GOT3 (cell line): ENCODE measurements at places on chromosomes 13 and 19.

- no peak for DNase-seq
These were observed 7.6 kb upstream of the TSPAN16 start for GRCh38 chr19:11288349-11288748.

- DNase-seq = no peak
These were observed 810.4 kb upstream of the SLC10A2 start for GRCh38 chr13:103876571-103876970.

- DNase-seq = no peak
These were observed at the start of gene MRI1 for GRCh38 chr19:13764101-13764807. TSS of gene MRI1 (plus strand) at chr19:13764522. CDS start at chr19:13764589, 67 bp downstream.

DNA sequence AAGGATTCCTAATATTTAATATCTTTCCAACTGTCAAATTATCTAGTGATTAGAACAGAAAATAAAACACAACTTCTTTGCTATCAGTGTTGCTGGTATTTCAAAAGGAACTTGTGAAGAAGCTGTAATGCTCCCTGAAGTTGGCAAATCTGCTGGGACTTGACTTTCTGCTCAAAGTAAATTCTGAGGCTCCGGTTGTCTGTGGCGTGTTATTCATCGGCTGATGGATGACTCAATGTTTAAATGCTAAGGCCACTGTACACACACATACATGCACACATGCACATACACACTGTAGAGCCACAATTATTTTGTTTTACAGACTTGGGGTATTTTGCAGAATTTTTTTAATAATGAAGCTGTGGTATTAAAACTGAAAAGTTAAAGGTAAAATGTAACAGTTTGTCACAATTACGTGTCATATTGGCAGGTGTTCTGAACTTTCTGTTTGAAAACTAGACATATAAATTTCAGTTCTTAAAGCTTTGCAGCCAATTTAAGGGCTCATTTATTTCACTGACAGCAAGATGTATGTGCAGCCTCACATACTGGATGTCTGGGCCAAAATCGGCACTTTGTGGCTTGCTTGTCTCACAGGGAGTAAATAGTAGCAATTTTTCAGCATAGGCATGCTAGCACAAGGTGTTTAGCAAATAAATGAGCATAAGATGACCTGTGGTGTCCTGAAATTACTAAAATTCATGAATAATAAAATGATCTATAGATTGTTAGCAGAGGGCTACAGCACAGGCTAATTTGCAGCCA lies 1691.7 kb upstream of the PCDH20 start:
- no peak for DNase-seq

DNA sequence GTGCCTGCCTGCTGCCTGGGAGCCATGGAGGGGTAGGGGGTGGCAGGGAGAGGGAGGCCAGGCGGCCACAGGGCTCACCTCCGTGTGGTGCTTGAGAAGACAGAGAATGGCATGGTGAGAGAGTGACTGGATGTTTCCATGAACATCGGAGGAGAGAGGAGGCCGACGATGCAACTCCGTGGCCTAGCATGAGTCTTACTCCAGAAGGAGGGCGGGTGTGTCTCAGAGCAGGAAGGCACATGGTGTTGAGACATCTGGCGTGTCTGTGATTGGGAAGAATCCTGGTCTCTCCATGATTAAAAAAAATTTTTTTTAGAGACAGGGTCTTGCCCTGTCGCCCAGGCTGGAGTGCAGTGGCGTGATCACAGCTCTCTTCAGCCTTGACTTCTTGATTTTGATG lies 5.1 kb downstream of the IRGC start:
- peak; percentile 11 for DNase-seq

DNA sequence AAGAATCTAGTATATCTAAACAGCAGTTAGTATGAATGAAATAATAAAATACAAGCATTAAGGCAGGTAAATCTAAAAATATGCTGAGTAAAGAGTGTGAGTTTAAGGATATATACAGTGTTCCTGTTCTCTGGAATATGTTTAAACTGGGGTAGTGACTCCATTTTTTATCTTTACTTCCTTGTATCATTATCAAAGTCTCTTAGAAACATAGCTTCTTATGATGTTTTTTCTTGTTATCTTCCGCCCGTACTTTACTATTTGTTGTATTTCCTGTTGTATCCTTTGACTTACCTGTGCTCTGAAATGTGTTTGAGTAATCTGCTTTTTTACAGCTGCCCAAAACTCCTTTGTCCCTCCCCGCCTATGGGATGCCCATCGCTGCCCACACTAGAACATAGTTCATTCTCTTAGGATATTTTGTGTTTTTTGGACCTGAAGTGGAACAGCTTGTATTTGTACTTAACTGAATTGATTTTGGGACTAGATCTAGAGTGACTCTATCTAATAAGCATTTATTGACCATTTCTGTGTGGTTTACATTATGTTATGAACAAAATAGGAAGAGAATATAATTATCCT lies 80.8 kb downstream of the PDS5B start:
- DNase-seq = no peak

- no peak for DNase-seq
These were observed 20.5 kb downstream of the VASP start for GRCh38 chr19:45527731-45528130.

- no peak for DNase-seq
These were observed 94.7 kb downstream of the FRY start for GRCh38 chr13:32126278-32126677.

DNA sequence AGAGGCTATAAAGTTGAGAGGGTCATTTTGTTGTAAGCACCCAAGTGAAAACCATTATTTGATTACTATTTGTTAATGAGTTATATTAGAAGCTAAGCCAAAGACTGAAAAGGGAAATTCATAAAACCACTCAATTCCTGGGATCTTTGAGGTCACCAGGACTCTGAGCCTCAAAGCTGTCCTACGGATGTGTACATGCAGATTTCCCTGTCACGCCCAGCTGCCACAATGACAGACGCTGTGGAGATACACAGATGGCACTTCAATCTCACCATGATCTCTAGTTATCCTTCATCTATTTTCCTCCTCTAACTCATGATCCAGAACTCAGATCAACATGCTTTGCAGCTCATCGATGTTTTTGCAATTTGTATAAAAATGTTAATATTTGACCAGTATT lies 403.5 kb upstream of the MIR17HG start:
- no peak for DNase-seq

DNA sequence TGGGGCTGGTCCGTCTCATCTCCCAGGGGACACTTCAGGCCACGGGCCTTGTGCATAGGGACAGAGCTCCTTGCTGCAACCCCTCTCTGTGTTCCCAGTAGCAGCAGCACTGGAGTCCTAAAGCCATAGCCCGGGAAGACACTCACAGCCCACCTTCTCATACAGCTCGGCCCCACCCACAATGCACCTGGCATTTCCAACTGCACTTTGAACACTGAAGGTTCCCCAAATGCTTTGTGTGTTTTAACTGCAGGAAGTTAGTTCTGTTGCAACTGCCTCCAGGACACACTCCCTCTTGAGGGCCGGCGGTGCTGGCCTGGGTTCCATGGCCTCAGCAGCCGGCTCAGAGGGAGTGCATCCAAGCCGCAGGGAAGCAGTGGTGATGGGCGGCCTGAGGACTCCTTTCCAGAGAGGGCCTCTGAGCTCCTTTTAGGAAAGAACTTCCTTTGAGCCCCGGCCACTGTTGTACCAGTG lies 22.7 kb upstream of the TMEM255B start:
- DNase-seq = no peak

DNA sequence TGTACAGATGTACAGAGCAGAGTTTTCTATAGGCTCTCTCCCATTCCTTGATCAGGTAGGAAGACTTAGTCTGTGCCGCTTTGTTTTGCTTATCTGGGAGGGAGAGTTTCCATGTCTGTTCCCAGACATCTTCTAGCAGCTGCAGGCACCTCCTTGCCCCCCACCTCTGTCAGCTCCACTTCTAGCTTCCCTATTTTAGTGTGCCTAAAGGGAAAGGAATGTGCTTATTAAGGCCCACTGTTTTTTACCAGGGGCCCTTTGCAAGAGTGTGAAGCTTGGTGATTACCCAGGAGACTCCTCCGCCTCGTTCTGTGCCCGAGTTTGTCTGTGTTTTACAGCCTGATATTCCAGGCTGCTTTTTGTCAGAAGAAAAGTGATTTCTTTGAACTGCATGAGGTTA lies 1984.4 kb downstream of the OLFM4 start:
- no peak for DNase-seq

DNA sequence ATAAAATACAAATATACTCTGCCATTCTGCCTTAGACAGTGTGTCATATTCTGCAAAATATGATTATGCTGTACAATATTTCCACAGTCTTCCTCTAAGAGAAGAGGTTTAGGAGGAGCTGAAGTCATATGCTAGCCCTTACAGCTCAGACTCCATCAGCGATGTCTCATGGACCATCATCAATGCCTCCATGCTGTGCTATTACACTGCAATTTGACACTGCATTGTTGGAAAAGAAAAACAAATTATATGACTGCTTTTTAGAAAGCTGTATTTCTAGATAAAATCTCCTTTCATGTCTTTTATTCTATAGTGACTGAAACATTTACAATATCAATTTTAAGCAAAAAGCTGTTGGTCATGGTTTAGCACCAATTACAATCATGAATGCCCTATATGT lies 1089.4 kb upstream of the MIR17HG start:
- no peak for DNase-seq

DNA sequence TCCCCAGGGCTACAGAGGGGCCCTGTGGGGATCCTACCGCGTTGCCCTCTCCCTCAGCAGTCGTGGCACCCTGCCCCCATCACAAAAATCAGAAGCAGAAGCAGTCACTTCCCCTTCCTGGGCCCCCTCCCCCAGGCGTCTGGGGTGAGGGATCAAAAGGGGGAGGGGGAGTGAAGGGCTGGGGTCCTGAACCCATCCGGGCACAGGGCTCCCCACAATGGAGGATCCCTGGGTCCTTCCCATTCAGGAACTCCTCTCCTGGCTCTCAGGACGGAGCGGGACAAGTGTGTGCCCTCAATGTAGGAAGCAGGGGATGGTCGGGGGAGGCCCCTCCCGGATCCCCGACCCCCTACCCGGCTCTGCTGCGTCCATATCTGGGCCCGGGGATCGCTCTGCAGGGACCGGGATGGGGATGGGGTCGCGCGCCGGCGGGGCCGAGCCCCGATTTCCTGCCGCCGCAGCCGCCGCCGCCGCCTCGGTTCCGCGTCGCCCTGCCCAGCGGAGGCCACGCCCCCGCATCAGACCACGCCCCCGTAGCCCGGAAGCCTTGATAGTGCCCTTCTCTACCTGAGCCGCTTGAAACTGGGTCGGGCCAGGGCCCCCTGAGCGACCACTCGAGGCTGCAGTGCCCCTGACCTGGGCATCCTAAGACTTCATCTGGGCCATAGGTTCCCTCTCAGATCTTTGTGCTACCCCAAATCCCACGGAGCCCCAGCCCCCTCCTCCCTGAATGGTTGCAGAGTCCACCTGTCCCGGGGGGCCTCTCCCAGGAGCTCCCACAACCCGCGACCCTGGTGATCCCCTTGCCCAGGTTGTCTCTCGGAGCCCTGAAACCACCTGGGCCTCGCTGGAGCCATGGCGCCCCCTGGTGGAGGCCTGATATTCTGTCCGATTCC lies at the start of gene GMIP:
GMIP (minus strand) TSS at position 500 of the 896 bp plus-strand sequence; CDS start at position 372, 128 bp downstream.
- peak; percentile 19 for DNase-seq

GRCh38 chr19:47187797-47188196 lies 43.2 kb downstream of the BBC3 start:
- DNase-seq = no peak

DNA sequence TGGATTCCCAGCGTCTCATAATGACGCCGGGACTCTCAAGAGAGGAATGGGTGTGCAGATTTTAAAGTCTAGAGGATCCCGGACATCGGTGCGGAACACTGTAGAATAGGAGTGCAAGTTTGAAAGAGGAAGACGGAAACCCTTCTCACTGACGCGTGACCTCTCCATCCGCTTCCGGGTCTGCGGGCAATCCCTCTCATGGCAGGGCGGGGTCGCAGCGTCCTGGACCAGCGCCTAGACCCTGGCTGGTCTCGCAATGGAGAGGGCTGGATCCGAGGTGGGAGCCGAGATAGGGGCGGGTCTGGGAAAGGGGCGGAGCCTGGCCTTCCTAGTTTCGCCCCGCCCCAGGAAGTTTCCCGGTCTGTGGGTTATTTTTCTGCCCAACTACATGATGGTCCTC lies 4.6 kb upstream of the ZNF845 start:
- DNase-seq = no peak

DNA sequence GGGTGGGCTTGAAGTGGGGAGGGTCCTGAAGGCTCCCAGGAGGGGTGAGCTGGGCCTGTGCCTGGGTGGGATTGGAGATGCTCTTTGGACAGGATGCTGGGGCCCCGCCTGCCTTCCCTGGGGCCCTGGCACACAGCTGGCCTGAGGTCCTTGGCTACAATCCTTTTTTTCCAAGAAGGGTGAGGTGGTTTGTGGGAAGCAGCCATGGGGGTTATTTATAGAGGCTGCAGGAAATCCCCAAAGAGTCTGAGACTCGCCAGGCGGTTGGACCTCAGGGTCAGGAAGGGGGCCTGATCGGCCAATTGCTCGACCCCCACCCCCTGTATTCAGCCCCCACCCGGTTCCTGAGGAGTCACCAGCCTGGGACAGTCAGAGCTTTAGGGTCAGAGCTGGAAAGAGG lies 10.0 kb downstream of the GTPBP3 start:
- no peak for DNase-seq

- peak; percentile 21 for DNase-seq
These were observed 18.0 kb downstream of the ARHGAP35 start for GRCh38 chr19:46878613-46879375.

GRCh38 chr19:7366701-7367420 lies 18.1 kb downstream of the ARHGEF18 start:
- no peak for DNase-seq

DNA sequence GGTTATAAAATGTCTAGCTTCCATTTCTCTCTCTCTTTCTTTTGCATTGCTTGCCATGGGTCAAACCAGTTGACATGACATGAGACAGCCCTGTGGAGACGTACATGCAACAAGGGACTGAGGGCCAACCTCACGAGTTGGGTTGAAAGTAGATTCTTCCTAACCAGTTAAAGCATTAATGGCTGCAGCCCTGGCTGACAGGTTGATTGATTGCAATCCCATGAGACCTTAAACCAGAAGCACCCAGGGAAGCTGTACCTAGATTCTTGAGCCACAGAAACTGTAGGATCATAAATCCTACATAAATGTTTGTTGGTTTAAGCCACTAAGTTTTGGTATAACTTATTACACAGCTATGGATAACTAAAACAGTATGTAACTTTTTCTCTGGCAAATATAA lies 373.8 kb downstream of the DACH1 start:
- DNase-seq = no peak

DNA sequence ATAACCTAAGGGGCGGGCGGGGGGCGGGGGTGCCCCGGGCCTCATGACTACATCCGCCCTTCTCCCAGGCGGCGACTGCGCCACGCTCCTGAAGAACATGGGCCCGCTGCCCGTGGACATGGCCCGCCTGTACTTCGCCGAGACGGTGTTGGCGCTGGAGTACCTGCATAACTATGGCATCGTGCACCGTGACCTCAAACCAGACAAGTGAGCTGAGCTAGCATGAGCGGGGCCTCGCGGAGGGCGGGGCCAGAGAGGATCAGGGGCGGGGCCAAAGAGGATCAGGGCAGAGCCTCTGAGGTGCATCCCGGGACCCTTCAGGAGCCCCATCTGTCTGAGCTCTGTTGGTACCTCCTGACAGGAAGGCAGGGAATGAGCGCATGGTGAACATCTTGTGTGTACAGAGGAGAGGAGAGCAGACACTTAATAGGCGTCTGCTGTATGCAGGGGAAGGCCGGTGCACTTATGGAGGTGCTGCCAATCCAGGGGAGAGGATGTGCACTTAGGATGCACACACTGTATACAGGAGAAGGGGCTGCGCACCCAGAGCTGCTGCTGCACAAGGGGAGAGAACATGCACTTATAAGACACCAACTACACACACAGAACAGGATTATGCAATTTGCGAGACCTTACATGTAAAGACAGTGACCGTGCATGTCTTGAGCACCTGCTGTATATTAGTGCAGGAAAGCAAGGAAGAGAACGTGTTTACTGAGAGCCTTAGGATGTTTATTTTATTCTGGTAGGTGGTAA lies 20.9 kb upstream of the PIK3R2 start:
- no peak for DNase-seq

GRCh38 chr13:29140277-29140676 lies 320.1 kb downstream of the MTUS2 start:
- no peak for DNase-seq
